ENCODE measurements at places on chromosomes 4 and X. TPM values are rescaled to one million over a fixed set of nuclear protein-coding genes. Genes with fewer than 3 reads are reported as not detected.

The GPR34 gene
- total RNA-seq: not detected

DNA sequence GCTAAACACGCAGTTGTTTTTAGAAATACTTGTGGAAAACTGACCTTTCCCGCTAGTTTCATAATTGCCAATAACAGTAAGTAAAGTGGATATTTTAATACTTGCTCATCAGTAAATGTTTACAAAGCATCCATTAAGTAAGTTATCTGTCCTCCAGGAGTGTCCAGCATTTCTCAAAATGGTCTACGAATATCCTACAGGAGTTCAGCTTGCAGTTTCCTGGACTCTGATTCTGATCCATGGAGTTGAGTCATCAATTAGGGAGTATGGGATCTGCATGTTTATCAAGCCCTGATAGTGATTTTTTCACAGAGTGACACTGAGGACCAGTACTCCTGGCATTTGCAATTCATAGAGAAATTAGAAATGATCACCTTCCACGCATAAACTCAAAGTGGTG lies 325.2 kb upstream of the AADAT start:
- H3K4me1 ChIP-seq: no peaks in the 10 kb centered on the region
- no peak for DNase-seq
- H3K4me3 ChIP-seq: no peak overlapping the region
- H3K36me3 ChIP-seq: no peaks in the 10 kb centered on the region

- no peak for DNase-seq
- no peak overlapping the region for H3K4me3 ChIP-seq
- no peaks in the 10 kb centered on the region for H3K36me3 ChIP-seq
- H3K27ac ChIP-seq: no peak overlapping the region
- H3K4me1 ChIP-seq: no peaks in the 10 kb centered on the region
These were observed 6.1 kb downstream of the GPR78 start for GRCh38 chr4:8586246-8586645.

DNA sequence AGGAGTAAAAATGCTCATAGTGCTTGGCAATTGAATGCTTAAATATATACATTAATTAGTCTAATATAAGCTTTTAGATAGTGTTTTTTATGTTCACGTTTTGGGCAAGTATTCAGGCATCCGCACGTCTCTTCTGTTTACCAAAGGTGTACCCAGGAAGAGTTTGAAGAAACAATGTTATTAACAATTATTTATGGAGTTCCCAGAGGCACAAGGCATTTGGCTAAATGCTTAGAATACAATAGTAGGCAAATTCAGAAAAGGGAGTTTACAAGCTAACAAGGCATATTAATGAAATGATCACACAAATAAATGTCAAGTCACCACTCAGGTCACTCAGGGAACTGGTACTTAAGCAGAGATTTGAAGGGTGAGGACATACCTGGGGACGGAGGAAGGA lies 294.8 kb downstream of the TENM3 start:
- DNase-seq: no peak
- H3K27me3 ChIP-seq: no peaks in the 10 kb centered on the region

GRCh38 chr4:157918036-157918832 lies 254.6 kb downstream of the GASK1B start:
- no peak overlapping the region for H3K4me3 ChIP-seq
- H3K27me3 ChIP-seq: no peaks in the 10 kb centered on the region
- no peak for DNase-seq
- H3K27ac ChIP-seq: no peak overlapping the region

The PABPC4L gene
- not detected for total RNA-seq

The WDFY3 gene
- total RNA-seq: 1.8 TPM

The ELOVL6 gene
- total RNA-seq: 10.2 TPM

The ATP1B4 gene
- not detected for total RNA-seq

GRCh38 chr4:38179690-38180377 lies 219.6 kb downstream of the PTTG2 start:
- H3K27ac ChIP-seq: no peak overlapping the region
- H3K4me3 ChIP-seq: no peak overlapping the region
- H3K4me1 ChIP-seq: peaks cover 37% of the 10 kb centered on the region
- H3K27me3 ChIP-seq: peaks cover 2% of the 10 kb centered on the region
- DNase-seq: peak; percentile 84

The CCKAR gene
- total RNA-seq: not detected

- H3K36me3 ChIP-seq: no peaks in the 10 kb centered on the region
- H3K27ac ChIP-seq: no peak overlapping the region
- no peaks in the 10 kb centered on the region for H3K4me1 ChIP-seq
- no peak for DNase-seq
These were observed 164.2 kb upstream of the ACTRT1 start for GRCh38 chrX:128216364-128216763.

- DNase-seq: peak; percentile 33
- H3K4me3 ChIP-seq: no peak within 1 kb of the TSS
- H3K36me3 ChIP-seq: peaks cover 4% of the 10 kb centered on the region
- peaks cover 15% of the 10 kb centered on the region for H3K27me3 ChIP-seq
These were observed at the start of gene GLRA3 for GRCh38 chr4:174828845-174829701. TSS of gene GLRA3 (minus strand) at chr4:174829247. CDS start at chr4:174828811, 436 bp downstream.

- no peak for DNase-seq
- H3K4me3 ChIP-seq: peak overlapping the region; percentile 75
- no peak overlapping the region for H3K27ac ChIP-seq
These were observed 4.7 kb upstream of the ZNF518B start for GRCh38 chr4:10461850-10462400.

- peaks cover 35% of the 10 kb centered on the region for H3K36me3 ChIP-seq
- DNase-seq: no peak
- H3K27ac ChIP-seq: no peak overlapping the region
- no peaks in the 10 kb centered on the region for H3K27me3 ChIP-seq
- no peaks in the 10 kb centered on the region for H3K4me1 ChIP-seq
These were observed 27.4 kb upstream of the MRFAP1 start for GRCh38 chr4:6612961-6613675.

GRCh38 chr4:147787204-147787603 lies 55.3 kb downstream of the ARHGAP10 start:
- DNase-seq: no peak
- H3K4me3 ChIP-seq: no peak overlapping the region
- H3K27ac ChIP-seq: no peak overlapping the region
- no peaks in the 10 kb centered on the region for H3K36me3 ChIP-seq
- peaks cover 27% of the 10 kb centered on the region for H3K4me1 ChIP-seq
- no peaks in the 10 kb centered on the region for H3K27me3 ChIP-seq

- no peaks in the 10 kb centered on the region for H3K36me3 ChIP-seq
- no peak within 1 kb of the TSS for H3K27ac ChIP-seq
- H3K4me3 ChIP-seq: no peak within 1 kb of the TSS
- no peaks in the 10 kb centered on the region for H3K27me3 ChIP-seq
- DNase-seq: no peak
These were observed at the start of gene MAGEB18 for GRCh38 chrX:26138274-26138673. TSS of gene MAGEB18 (plus strand) at chrX:26138343. CDS start at chrX:26138986, 643 bp downstream.

DNA sequence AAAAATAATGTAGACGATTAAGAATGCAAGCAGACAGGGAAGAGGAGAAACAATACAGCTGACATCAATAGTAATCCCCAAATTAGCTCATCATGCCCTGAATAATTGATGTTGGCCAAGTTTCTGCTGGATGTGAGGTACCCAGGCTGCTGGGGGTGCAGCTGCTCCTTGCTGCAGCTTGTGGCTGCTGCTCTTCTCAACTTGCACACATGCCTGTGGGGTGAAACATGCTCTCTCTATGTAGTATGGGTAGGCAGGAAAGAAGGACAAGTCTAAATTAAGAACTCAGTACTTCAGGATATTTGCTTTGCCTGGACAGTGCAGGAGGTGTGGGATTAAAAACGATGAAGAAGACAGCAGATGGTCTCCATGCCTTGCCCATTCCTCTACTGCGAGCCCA lies 16.7 kb downstream of the EDA2R start:
- H3K27ac ChIP-seq: no peak overlapping the region
- H3K4me3 ChIP-seq: no peak overlapping the region
- peaks cover 2% of the 10 kb centered on the region for H3K27me3 ChIP-seq
- no peaks in the 10 kb centered on the region for H3K36me3 ChIP-seq
- DNase-seq: no peak

The TMSB15A gene
- 1.1 TPM for total RNA-seq

The HEPH gene
- total RNA-seq: not detected

DNA sequence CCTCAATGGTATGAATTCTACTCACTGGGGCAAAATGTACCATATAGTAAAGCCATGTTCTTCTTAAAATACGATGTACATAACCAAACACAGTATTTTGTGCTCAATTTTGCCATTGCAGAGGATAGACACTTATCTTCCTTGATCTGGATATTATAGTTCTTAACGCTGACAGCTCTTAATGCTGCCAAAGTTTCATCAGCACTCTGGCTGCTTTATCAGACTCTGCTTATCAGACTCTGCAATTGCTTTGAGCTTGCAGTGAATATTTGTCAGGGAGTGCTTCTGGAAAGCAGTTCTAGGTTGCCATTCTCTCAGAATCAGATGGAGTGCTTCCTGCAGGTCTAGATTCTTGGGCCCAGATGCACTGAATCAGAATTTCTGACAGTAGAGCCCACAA lies 863.1 kb downstream of the CCSER1 start:
- H3K27me3 ChIP-seq: no peaks in the 10 kb centered on the region
- H3K36me3 ChIP-seq: no peaks in the 10 kb centered on the region
- H3K4me3 ChIP-seq: no peak overlapping the region

DNA sequence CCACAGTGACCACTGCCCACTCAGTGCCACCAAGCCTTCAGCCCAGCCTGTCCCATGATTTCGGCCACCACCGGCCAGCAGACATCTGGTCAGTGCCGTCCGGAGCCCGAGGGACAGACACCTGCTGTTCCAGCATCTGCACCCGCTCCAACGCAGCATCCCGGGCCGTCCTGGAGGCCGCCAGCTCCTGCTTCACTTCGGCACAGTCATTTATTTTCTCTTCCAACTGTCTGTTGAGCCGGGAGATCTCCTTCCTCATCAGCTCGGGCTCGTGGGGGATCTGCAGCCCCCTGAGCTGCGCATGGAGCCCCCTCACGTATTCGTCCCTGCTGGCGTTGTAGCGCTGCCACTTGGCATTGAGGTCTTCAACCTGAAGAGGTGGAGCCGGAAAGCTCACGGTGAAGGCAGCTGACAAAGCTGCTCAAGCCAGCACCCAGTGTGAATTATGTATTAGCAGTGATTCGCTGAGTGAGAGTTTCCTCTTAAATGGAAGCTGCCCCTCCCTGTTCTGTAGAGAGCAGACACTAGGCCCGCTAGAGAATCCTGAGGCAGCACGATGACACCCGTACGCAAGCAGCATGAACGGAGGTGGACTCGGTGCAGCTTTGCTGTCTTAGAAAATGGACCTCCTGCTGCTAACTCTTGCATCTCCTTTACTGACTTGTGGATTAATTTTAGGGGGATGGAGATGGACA lies 11.4 kb downstream of the TNIP2 start:
- DNase-seq: no peak
- H3K36me3 ChIP-seq: peaks cover 60% of the 10 kb centered on the region
- no peaks in the 10 kb centered on the region for H3K27me3 ChIP-seq
- peaks cover 54% of the 10 kb centered on the region for H3K4me1 ChIP-seq
- peak overlapping the region; percentile 88 for H3K27ac ChIP-seq

GRCh38 chrX:17030580-17031270 lies 84.3 kb downstream of the REPS2 start:
- H3K36me3 ChIP-seq: no peaks in the 10 kb centered on the region
- no peak overlapping the region for H3K4me3 ChIP-seq
- H3K27me3 ChIP-seq: peaks cover 3% of the 10 kb centered on the region
- no peak overlapping the region for H3K27ac ChIP-seq

The DCX gene
- total RNA-seq: not detected

The ITIH6 gene
- not detected for total RNA-seq

DNA sequence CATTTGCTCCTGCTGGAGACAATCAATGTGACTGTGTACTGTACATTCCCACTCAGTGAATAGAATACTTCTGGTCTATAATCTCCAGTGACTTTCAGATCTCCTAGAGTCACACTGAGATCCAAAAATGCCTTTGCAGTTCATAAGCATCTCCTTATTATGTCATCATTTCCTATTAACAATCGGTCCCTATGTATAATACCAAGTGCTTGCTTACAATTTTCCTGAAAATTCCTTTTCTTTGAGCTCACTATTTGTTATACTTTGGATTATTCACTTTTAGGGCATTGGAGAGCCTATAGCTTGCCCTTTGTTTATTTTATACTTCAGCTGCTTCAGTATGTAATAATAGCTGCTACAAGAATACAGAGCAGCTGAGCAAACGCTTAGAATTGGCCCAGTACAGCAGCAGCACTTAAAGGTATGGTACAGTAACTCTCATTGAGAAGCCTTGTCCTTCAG lies 313.0 kb downstream of the DCTD start:
- H3K27ac ChIP-seq: no peak overlapping the region
- H3K27me3 ChIP-seq: peaks cover 3% of the 10 kb centered on the region
- no peak overlapping the region for H3K4me3 ChIP-seq
- no peak for DNase-seq

The CXXC4 gene
- total RNA-seq: not detected

- peak overlapping the region; percentile 45 for H3K4me3 ChIP-seq
- H3K27me3 ChIP-seq: peaks cover 29% of the 10 kb centered on the region
- H3K36me3 ChIP-seq: no peaks in the 10 kb centered on the region
- H3K27ac ChIP-seq: no peak overlapping the region
- DNase-seq: no peak
- peaks cover 7% of the 10 kb centered on the region for H3K4me1 ChIP-seq
These were observed 929 bp downstream of the ESX1 start for GRCh38 chrX:104253567-104254441.

- DNase-seq: no peak
- H3K36me3 ChIP-seq: no peaks in the 10 kb centered on the region
- peaks cover 5% of the 10 kb centered on the region for H3K4me1 ChIP-seq
- no peak overlapping the region for H3K4me3 ChIP-seq
- no peak overlapping the region for H3K27ac ChIP-seq
- no peaks in the 10 kb centered on the region for H3K27me3 ChIP-seq
These were observed 34.1 kb upstream of the SRD5A3 start for GRCh38 chr4:55311792-55312488.

DNA sequence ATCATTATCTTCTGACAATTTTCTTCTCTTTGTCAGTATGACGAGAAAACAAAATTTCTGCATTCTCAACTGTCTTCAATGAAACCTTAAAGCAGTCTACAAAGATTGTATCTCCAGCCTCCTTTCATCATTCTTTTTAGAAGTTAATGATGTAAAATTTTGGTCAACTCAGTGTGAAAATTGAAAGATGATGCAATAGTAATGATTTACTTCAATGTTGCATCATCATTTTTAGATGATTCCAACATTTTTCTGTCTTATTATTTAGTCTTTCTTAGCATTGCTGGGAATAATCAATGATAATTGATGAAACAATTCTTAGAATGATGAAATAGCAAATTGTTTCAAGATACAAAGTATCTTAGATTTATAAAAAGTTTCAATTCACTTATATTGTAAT lies 372.7 kb downstream of the C4orf33 start:
- no peak for DNase-seq
- H3K27ac ChIP-seq: no peak overlapping the region
- H3K27me3 ChIP-seq: no peaks in the 10 kb centered on the region
- no peaks in the 10 kb centered on the region for H3K4me1 ChIP-seq

GRCh38 chr4:137649711-137650450 lies 117.6 kb upstream of the PCDH18 start:
- H3K4me3 ChIP-seq: no peak overlapping the region
- no peak for DNase-seq
- H3K36me3 ChIP-seq: no peaks in the 10 kb centered on the region
- H3K27ac ChIP-seq: no peak overlapping the region
- H3K27me3 ChIP-seq: no peaks in the 10 kb centered on the region

GRCh38 chrX:135543924-135544323 lies 23.5 kb downstream of the INTS6L start:
- no peaks in the 10 kb centered on the region for H3K27me3 ChIP-seq
- H3K36me3 ChIP-seq: peaks cover 14% of the 10 kb centered on the region
- H3K4me3 ChIP-seq: no peak overlapping the region
- peaks cover 32% of the 10 kb centered on the region for H3K4me1 ChIP-seq
- peak; percentile 60 for DNase-seq
- no peak overlapping the region for H3K27ac ChIP-seq
